ENCODE measurements at places on chromosomes 1 and 21.

DNA sequence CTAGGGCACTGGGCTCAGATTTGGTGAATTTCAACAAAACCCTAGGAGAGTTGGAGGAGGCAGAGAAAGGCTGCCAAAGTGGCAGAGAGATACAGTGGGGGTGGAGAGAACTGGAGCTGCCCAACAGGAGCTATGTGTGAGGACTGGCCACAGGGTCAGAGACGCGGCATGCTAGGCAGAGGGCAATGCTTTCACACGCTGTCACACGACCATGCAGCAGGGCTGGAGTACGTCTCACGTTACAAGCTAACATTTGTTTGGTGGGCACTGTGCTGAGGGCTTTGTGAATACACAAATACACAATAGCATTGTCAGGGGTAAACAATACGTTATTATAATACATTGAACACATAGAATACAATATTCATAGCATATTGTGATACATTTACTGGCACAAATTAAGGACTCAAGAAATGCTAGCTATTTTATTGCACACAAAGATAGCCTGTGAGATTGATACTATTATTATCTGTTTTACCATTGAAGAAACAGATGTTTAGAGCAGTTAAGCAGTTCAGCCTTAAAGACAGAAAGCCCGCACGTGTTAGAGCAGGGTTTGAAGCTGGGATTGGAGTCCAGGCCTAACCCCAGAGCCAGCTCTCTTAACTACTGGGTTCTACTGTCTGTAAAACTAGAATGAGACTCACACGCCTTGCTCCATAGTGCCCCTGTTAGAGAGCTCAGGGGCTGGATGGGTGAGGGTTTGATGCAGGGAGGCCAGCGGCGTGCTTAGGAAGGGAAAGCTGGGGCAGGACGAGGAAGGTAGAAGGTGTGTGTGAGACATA is 4.5 kb downstream of the RAB7B start:
- no peak overlapping the region for H3K4me3 ChIP-seq
- H3K36me3 ChIP-seq = no peaks in the 10 kb centered on the region
- H3K4me1 ChIP-seq = 0 out of 2 replicates have a peak, but pooled peaks cover 4% of the 10 kb centered on the region
- H3K27ac ChIP-seq = no peak overlapping the region

GRCh38 chr21:28142697-28143096 is 850.0 kb downstream of the LTN1 start:
- no peak overlapping the region for H3K4me3 ChIP-seq
- no peaks in the 10 kb centered on the region for H3K27me3 ChIP-seq
- H3K4me1 ChIP-seq = no peaks in the 10 kb centered on the region
- H3K36me3 ChIP-seq = no peaks in the 10 kb centered on the region
- no peak for DNase-seq

DNA sequence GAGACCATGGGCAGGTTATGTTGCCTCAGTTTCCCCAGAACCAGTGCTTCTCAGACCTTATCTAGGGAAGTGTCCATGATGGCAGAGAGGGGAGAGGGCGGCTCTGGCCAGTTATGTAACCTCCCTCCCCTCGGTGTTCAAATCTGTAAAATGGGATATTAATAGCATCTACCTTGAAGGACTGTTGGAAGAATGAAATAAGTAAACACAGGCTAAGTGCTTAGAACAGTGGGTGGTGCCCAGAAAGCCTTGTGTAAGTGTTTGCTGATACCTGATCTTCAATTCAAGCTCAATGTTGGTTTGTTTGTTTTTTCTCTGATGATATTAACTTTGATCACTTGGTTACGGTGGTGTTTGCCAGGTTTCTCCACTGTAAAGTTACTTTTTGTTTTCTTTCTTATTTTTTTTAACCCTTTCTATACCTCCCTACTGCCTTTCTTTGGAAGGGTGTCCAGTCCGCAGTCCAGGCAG is 34.9 kb downstream of the EPHA2 start:
- H3K4me3 ChIP-seq = no peak overlapping the region
- peaks cover 70% of the 10 kb centered on the region for H3K4me1 ChIP-seq
- peak overlapping the region; percentile 83 for H3K27ac ChIP-seq
- no peak for DNase-seq
- H3K27me3 ChIP-seq = no peaks in the 10 kb centered on the region

- H3K36me3 ChIP-seq = no peaks in the 10 kb centered on the region
- no peak overlapping the region for H3K4me3 ChIP-seq
- no peak for DNase-seq
- H3K27ac ChIP-seq = no peak overlapping the region
Measured at GRCh38 chr1:162973381-162973795, 95.8 kb upstream of the RGS4 start.

GRCh38 chr1:9376886-9377333 is 84.2 kb downstream of the SPSB1 start:
- H3K36me3 ChIP-seq = no peaks in the 10 kb centered on the region
- peak overlapping the region; percentile 63 for H3K27ac ChIP-seq
- H3K4me1 ChIP-seq = peaks cover 34% of the 10 kb centered on the region
- H3K4me3 ChIP-seq = no peak overlapping the region

DNA sequence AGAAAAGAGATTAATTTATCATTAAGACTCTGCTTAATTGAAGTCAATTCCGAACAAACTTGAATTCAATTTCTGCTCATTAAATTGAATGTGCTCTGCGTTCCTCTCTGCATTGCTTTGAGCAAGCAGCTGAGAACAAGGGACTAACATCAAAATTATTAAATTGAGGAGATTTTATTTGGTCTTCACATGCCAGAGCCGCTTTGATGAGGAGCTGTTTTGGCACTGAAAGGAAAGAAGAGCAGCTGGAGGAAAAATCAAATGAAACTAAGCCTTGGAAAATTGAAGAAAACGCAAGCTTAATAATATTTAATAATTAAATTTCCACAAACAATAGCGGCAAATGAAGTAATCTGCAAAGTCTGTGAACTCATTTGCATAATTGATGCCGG is 222.0 kb upstream of the PKN2 start:
- peaks cover 5% of the 10 kb centered on the region for H3K4me1 ChIP-seq
- no peak overlapping the region for H3K27ac ChIP-seq
- H3K27me3 ChIP-seq = peaks cover 35% of the 10 kb centered on the region
- DNase-seq = no peak
- H3K4me3 ChIP-seq = peak overlapping the region; percentile 41

- no peak overlapping the region for H3K4me3 ChIP-seq
- no peak overlapping the region for H3K27ac ChIP-seq
- no peaks in the 10 kb centered on the region for H3K36me3 ChIP-seq
Measured at GRCh38 chr21:26522704-26523103, 50.4 kb downstream of the CYYR1 start.

DNA sequence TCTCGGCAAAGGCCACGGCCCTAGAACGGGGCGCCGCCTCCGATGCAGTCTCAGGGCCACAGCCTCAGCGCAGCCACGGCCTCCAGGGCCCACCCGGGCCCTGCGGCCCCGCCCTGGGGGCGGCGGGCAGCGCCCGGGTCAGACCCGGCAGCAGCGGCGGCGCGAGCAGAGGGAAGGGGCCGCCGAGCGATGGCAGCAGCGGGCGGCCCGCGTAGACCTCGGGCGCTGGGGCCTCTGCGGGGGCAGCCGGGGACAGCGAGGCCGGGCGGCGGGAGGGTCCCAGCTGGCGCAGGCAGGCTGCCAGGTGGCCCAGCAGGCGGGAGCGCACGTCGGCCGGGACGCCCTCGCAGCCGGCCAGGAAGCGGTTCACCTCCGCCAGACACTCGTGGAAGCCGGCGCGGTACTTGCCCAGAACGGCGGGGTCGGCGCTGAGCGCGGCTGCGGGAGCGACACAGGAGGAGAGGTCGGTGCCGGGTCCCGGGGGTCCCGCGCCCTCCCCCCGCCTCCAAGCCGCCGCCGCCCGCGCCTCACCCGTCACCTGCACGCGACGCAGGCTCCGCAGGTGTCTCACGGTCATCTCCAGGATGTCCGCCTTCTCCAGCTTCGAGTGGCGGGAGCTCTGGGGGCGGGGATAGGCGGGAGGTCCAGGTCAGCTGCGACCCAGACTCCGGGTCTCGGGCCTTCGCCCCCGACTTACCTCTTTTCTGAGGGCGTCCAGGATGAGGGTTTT is 737 bp downstream of the HES4 start:
- H3K4me3 ChIP-seq = peak overlapping the region; percentile 56
- DNase-seq = no peak
- H3K36me3 ChIP-seq = no peaks in the 10 kb centered on the region

DNA sequence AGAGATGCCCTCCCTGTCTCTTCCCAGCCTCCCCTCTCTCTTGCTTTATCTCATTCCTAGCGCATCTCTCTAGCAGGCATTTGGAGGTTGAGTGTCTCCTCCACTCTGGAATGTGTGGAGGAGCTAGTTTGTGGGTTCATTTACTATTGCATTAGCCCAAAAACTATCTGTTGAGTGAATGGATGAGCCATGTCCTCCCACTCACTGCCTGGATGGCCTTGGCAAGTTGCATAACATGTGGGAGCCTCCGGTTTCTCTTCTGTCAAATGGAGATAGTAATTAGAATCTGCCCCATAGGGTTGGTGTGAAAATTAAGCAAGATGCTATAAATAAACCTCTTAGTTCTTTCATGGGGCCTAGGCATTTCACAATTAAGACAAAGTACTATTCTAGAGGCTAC is 181.8 kb downstream of the KAZN start:
- H3K4me3 ChIP-seq = no peak overlapping the region
- H3K27me3 ChIP-seq = no peaks in the 10 kb centered on the region

GRCh38 chr1:6440198-6441126 is 15.9 kb downstream of the ESPN start:
- H3K36me3 ChIP-seq = no peaks in the 10 kb centered on the region
- no peak for DNase-seq
- no peak overlapping the region for H3K27ac ChIP-seq
- H3K4me1 ChIP-seq = peaks cover 14% of the 10 kb centered on the region
- H3K27me3 ChIP-seq = no peaks in the 10 kb centered on the region

- H3K27me3 ChIP-seq = no peaks in the 10 kb centered on the region
- no peaks in the 10 kb centered on the region for H3K36me3 ChIP-seq
- no peak for DNase-seq
- no peak overlapping the region for H3K4me3 ChIP-seq
- peak overlapping the region; percentile 71 for H3K27ac ChIP-seq
- H3K4me1 ChIP-seq = peaks cover 59% of the 10 kb centered on the region
Measured at GRCh38 chr1:162169031-162169790, 99.7 kb downstream of the NOS1AP start.

DNA sequence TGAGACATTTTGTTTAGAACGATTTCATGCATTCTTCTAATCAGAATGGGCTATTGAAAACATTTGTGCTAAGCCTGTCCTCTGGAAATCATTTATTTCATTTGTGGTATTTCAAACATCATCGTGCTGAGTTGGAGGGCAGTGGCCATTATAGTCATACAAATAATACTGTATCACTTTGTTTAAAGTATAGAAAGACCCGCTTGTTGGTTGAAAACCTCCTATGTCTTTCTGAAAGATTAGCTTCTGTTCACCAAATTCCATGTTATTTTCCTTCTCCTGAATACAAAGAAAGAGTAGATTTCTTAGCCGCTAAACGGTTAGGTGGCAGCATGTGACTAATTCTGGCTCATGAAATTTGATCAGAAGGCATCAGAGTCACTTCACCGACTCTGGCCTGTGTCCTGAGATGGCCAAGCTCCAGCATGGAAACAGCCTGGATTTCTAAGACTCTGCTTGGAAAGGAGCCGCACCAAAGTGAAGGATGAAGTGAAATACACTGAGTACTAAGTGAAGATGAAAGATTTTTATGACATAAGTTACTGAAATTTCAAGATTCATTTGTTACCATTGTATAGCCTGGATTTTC is 355.1 kb downstream of the USP25 start:
- DNase-seq = no peak
- H3K4me1 ChIP-seq = no peaks in the 10 kb centered on the region
- H3K27ac ChIP-seq = no peak overlapping the region
- no peaks in the 10 kb centered on the region for H3K36me3 ChIP-seq
- no peak overlapping the region for H3K4me3 ChIP-seq

- no peaks in the 10 kb centered on the region for H3K27me3 ChIP-seq
- no peak overlapping the region for H3K4me3 ChIP-seq
- H3K36me3 ChIP-seq = no peaks in the 10 kb centered on the region
- no peak for DNase-seq
- no peaks in the 10 kb centered on the region for H3K4me1 ChIP-seq
- H3K27ac ChIP-seq = no peak overlapping the region
Measured at GRCh38 chr1:167669209-167670124, 39.4 kb downstream of the RCSD1 start.

- H3K27ac ChIP-seq = no peak overlapping the region
- no peaks in the 10 kb centered on the region for H3K27me3 ChIP-seq
- H3K4me1 ChIP-seq = no peaks in the 10 kb centered on the region
- peaks cover 77% of the 10 kb centered on the region for H3K36me3 ChIP-seq
Measured at GRCh38 chr1:40064797-40065499, 24.4 kb downstream of the CAP1 start.
